Right ventricle myocardium inferior (tissue), 1 donor: ENCODE measurements at places on chromosomes 6 and 20. TPM values are rescaled to one million over a fixed set of nuclear protein-coding genes. Genes with fewer than 3 reads are reported as not detected.

- DNase-seq: no peak
These were observed 59.5 kb upstream of the ARMH2 start for GRCh38 chr6:24858177-24858653.

- no peak for DNase-seq
These were observed 526.7 kb upstream of the ADGRB3 start for GRCh38 chr6:68108233-68108835.

DNA sequence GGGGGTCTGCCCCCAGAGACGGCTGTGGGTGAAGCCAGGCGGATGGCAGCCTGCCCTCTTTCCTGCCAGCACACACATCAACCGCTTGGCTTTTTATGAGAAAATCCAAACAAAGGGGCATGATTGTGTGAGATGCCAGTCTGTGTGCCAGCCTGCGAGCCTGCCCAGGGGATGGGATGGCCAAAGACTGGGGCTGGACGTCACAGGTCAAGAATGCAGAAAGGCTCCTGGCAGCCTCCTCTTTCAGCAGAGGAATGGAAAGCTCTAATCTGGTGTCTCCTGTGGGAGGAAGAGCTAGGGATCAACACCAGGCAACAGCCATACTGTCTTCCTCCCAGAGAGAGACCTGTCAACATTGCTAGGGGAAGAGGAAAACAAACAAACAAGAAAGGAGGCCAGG is 15.8 kb downstream of the TUBB2B start:
- no peak for DNase-seq

GRCh38 chr6:51790946-51791345 is 296.5 kb downstream of the PKHD1 start:
- no peak for DNase-seq

DNA sequence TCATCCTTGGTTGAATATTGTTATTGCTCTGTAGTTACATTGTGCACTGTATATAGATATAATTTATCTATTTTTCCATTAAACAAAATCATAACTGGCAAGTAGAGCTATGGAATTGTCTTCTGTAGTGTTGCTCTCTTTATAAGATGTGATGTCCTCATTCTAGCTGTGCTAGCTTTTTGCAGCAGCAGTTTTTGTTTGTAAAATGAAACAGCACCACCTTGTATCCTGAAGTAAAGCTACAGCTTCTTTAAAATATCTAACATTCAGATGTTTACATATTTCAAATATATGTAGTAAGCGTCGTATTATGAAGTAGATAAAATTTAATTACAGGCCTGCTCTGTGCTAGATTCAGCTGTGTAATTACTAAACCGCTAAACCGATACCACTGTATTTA is 328.8 kb upstream of the MANEA start:
- DNase-seq: no peak

- DNase-seq: no peak
These were observed 45.2 kb downstream of the AKIRIN2 start for GRCh38 chr6:87656857-87657256.

- no peak for DNase-seq
These were observed 48.1 kb downstream of the PRL start for GRCh38 chr6:22248513-22249308.

- DNase-seq: no peak
These were observed 76.5 kb downstream of the ADGRG6 start for GRCh38 chr6:142378138-142378875.

DNA sequence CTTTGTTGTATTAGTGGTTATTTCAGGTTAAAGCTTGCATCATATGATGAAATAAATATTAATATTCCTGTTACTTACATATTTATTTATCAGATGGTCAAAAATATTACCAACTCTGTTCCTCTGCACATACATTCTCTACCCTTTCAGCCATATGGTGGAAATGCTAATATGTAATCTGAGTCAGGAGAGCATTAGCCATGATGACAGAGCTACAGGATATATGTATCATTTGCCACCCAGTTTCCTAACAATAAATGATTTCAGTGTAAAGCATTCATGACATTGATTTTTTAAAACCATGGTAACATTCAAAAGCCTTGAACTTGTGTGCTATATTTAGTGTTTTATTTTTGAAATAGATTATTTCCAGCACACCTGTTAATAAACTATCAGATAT is 16.6 kb downstream of the POPDC3 start:
- no peak for DNase-seq

- no peak for DNase-seq
These were observed 56.9 kb downstream of the RAMACL start for GRCh38 chr6:166529586-166529985.

DNA sequence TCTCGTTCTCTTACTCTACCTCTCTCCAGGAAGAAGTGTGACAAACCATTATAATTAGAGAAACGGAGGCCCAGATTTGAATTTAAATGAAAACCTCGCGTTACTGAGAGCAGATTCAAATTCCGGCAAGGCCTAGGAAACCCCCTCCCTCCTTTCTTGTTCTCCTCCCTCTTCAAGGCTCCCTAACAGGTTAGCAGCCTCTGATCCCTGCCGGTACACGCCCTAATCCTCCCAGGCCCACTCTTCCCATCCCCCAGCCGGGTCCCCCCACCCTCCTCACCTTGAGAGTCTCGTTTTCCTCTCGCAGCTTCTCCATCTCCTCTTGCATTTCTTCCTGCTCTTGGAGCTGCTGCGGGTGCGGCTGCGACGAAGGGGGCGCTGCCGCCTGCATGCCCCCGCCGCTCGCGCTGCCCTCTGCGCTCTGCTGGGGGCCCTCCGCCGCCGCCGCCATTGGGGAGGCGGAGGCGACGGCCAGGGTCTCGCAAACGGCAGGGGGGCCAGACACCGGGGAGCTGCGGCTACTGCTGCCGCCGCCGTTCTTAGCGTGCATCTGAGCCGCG is 3.8 kb downstream of the MTCL3 start:
- no peak for DNase-seq

DNA sequence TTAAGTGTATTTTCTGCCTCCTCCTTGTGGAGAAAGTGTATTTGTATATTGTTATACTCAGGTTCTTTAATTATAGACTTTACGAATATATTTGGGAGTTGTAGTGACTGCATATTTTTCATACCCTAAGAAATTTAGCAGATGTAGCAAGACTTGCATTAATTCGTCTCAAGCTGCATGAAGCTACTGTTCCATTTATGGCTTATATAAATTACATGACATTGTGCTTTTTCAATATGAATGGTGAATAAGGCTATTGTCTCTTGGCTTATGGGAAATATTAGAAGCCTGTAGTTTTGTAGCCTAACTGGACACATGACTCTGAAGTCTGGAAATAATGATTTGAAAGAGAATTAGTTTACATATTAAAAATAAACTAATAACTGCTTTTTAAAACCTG is 2.4 kb downstream of the ADGRG6 start:
- no peak for DNase-seq

Gene CRISP2
- total RNA-seq: not detected

Gene OR12D1
- total RNA-seq: not detected
